Tibial nerve (tissue), 4 donors: ENCODE measurements at places on chromosomes 7 and 10. TPM values are rescaled to one million over a fixed set of nuclear protein-coding genes. Genes with fewer than 3 reads are reported as not detected.
A peak's percentile ranks its signal among the peaks of the same experiment; 100 is the strongest.

GRCh38 chr7:25735674-25736242, 416.2 kb upstream of the NFE2L3 start:
- no peak for DNase-seq
- no peak overlapping the region for H3K27ac ChIP-seq
- peaks cover 15% of the 10 kb centered on the region for H3K4me1 ChIP-seq
- H3K4me3 ChIP-seq: no peak overlapping the region
- H3K36me3 ChIP-seq: no peaks in the 10 kb centered on the region

- H3K4me1 ChIP-seq: no peaks in the 10 kb centered on the region
- H3K4me3 ChIP-seq: no peak overlapping the region
- no peaks in the 10 kb centered on the region for H3K27me3 ChIP-seq
- no peak overlapping the region for H3K27ac ChIP-seq
Measured at GRCh38 chr7:158160199-158160598, 427.4 kb downstream of the PTPRN2 start.

DNA sequence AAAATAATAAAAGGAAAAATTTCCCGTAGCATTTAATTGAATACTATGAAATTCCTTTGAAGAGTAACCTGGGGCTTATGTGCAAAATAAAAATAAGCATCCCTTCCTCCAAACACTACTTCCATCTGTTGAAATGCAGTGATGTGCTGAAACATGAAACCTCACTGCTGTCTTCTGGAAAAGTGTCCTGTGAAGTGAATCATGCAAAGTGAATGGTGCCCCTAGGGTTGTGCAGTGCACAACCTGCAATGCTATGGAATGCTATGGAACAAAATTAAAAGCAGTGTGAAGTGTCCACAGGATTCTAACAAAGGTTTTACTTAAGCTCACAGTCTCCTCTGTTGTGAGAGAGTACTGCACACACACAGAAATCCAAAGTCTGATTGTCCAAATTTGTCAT, 480.9 kb downstream of the ETV1 start:
- H3K4me1 ChIP-seq: no peaks in the 10 kb centered on the region
- no peak overlapping the region for H3K4me3 ChIP-seq
- H3K36me3 ChIP-seq: no peaks in the 10 kb centered on the region
- DNase-seq: no peak
- H3K27ac ChIP-seq: no peak overlapping the region

GRCh38 chr10:5666841-5667630, 641 bp upstream of the ASB13 start:
- no peaks in the 10 kb centered on the region for H3K36me3 ChIP-seq
- no peak overlapping the region for H3K27ac ChIP-seq
- no peaks in the 10 kb centered on the region for H3K4me1 ChIP-seq
- no peak for DNase-seq

DNA sequence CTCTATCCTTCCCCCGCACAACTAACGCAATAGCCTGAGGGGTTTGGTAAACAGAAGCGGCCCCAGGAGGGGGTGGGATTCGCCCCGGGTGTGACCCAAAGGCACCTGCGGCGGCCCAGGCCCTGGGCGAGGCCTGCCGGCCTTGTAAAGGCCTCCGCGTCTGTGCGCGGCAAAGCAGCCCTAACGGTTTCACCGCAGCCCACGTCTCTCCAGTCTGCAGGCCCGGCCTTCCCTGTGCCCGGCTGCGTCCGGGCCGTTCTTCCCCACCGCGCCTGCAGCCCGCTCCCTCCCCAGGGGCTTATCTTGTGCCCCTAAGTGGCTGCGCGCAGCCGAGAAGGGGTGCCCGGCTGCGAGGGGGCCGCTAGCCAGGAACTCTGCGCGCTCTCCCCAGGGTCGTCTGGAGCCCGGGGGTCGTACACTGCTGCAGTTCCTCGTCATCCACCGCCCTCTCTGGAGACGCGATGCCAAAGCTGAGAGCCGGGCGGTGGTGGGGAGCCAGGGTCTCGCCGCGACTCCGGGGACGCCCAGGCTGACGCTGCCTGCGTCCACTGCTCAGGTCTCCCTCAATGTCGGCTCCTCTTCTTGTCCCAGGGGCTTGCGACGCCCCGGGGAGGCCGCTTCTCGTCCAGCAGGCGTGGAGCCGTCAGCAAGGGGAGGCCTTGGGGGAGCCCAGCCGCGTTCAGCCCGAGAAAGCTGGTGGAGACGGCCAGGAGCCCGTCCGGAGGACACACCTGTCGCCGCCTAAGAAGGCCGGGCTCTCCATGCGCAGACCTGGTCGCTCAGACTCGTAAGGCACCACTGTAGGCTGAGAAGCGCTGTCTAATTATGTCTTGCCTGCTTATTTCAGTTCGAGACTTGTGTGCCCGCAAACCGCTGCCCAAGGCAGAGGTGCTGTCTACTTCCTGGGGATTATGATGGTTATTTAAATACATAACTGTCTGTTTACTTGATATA, 132.3 kb downstream of the SPAG6 start:
- no peaks in the 10 kb centered on the region for H3K4me1 ChIP-seq
- DNase-seq: no peak
- H3K4me3 ChIP-seq: peak overlapping the region; percentile 40
- H3K27me3 ChIP-seq: peaks cover 53% of the 10 kb centered on the region
- H3K36me3 ChIP-seq: no peaks in the 10 kb centered on the region

OPN1SW gene
- total RNA-seq: not detected

BTBD16 gene
- not detected for total RNA-seq

DNA sequence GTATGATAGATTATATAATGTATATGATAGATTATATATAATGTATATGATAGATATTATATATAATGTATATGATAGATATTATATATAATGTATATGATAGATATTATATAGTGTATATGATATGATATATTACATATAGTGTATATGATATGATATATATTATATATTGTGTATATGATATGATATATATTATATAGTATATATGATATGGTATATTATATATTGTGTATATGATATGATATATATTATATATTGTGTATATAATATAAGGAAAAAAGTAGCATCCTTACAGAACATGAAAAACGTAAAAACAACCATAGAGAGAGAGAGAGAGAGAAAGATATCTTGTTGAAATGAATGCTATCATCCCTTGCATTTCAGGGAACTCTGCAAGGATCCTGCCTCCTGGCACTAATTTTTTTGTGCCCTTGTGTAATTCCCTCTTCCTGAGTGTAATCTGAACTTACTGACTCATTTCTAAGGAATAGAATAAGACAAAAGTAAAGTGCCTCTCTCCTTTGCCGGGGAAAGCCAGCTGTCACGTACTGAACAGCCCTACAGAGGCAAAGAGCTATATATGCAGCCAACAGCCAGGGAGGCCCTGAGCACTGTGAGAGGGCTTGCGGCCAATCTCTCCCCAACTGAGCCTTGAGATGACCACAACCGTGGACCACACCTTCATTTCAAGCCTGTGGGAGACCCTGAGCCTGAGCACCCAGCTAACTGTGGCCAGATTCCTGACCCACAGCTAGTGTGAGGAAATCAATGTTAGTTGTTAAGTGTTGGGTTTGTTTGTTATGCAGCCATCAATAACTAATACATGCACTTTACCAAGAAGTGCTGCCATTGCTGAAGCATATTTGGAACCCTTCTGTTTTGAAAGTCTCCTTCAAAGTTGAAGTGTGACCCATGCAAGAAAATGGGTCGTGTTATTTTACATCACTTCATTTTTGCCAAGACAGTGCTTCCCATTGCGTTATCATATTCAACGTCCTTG, 61.1 kb upstream of the EZH2 start:
- H3K27me3 ChIP-seq: no peaks in the 10 kb centered on the region
- no peak overlapping the region for H3K27ac ChIP-seq
- H3K36me3 ChIP-seq: no peaks in the 10 kb centered on the region
- H3K4me1 ChIP-seq: no peaks in the 10 kb centered on the region
- DNase-seq: no peak
- no peak overlapping the region for H3K4me3 ChIP-seq

- H3K4me1 ChIP-seq: no peaks in the 10 kb centered on the region
- H3K27me3 ChIP-seq: no peaks in the 10 kb centered on the region
- no peak for DNase-seq
- H3K36me3 ChIP-seq: no peaks in the 10 kb centered on the region
- H3K27ac ChIP-seq: no peak overlapping the region
- no peak overlapping the region for H3K4me3 ChIP-seq
Measured at GRCh38 chr10:113583571-113583970, 30.7 kb downstream of the HABP2 start.

- H3K4me3 ChIP-seq: no peak overlapping the region
- no peaks in the 10 kb centered on the region for H3K27me3 ChIP-seq
- no peaks in the 10 kb centered on the region for H3K36me3 ChIP-seq
- no peak for DNase-seq
- no peak overlapping the region for H3K27ac ChIP-seq
Measured at GRCh38 chr10:78179886-78180705, 146.4 kb downstream of the RPS24 start.

GRCh38 chr7:158655931-158656441, 48.6 kb downstream of the NCAPG2 start:
- H3K27ac ChIP-seq: no peak overlapping the region
- DNase-seq: no peak
- peaks cover 8% of the 10 kb centered on the region for H3K4me1 ChIP-seq
- no peak overlapping the region for H3K4me3 ChIP-seq
- H3K27me3 ChIP-seq: no peaks in the 10 kb centered on the region

DNA sequence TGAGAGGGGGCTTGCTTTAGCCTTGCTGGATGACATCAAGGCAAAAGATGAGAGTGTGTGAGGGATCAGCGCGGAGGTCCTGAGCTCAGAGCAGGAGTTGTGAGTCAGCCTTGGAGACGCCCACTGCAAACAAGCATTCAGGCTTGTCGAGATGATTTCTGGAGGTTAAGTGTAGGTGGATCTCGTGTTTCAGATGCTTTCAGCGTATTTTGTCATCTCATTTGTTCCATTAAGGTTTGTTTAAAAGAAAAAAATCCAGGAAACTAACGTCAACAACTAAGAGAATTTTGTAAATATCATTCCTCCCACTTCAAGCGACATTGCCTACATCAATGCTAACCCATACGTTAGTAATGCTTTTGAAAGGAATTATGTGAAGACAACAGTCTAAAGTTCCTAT, 715.4 kb upstream of the NRP1 start:
- H3K36me3 ChIP-seq: no peaks in the 10 kb centered on the region
- no peak overlapping the region for H3K27ac ChIP-seq
- no peaks in the 10 kb centered on the region for H3K27me3 ChIP-seq
- no peak for DNase-seq
- no peaks in the 10 kb centered on the region for H3K4me1 ChIP-seq

DNA sequence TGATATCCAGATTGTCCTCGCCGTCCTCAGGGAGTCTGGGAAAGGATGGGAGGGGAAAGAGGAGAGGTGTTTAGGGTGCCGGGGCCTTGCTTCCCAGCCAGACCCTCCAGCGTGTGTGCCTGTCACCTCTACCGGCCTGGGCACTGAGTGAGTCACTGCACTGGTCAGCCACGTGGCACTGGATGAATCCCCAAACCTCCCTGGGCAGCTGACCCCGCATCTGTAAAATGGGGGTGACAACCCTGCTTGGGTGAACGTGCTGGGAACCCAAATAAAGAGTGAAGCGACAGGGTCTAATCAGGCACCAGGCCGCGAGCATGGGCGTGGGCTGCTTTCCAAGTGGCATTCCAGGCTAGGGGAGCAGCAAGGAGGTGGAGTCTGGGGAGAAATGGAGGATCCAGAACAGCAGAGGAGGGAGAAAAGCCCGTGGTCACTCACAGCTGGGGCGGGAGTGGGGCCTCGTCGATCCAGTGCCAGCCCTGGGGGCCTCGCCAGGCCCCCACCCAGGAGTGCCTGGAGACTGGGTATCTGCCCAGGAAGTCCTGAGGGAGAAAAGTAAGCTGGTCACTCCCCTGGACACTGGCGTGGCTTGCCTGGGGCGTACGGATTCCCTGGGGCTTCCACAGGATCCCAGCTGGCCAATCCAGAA, 29.7 kb downstream of the KLRG2 start:
- H3K27me3 ChIP-seq: no peaks in the 10 kb centered on the region
- DNase-seq: no peak
- no peak overlapping the region for H3K4me3 ChIP-seq
- H3K4me1 ChIP-seq: peaks cover 6% of the 10 kb centered on the region

DNA sequence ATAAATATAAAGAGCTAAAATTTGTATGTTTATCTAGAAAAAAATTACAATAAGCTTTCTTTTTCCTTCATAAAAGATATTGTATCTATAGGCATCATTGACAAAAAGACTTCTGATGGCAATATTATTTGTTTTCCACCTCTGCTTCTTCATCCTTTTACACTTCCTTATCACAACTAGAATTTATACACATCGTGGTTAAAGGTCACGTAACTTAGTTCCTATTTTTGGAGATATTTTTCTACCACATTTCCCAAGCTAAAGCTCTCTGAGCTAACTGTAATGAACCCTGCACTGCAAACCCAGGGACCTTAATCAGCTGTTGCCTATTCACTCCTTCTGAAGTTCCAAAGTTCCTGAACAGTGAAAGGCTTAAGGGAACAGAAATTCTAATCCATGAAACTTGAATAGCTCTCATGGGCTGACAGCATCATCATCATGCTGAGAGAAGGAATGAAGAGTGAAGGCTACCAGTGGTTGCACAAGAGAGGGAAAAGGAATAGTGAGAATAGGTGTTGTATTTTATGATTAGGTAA, 106.1 kb upstream of the SLC13A1 start:
- no peaks in the 10 kb centered on the region for H3K4me1 ChIP-seq
- H3K27ac ChIP-seq: no peak overlapping the region
- no peaks in the 10 kb centered on the region for H3K36me3 ChIP-seq
- H3K4me3 ChIP-seq: no peak overlapping the region

DNA sequence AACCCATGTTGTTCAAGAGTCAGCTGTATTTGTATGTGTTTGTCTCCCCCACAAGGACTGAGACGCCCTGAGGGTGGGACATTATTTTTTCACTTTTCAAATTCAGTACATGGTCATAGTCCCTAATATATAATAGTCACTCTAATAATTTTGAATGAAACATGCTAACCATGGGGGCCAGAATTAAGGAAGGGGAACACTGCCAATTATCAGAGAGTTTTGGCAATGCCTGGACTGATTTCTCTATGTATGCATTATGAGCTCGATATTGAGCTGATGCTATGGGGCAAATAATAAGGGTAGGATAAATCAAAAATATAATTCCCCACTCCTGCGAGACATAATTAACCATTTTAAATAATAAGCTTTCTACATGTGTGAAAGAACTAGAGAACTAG, 87.4 kb downstream of the CPED1 start:
- no peak overlapping the region for H3K4me3 ChIP-seq
- no peak for DNase-seq
- no peaks in the 10 kb centered on the region for H3K4me1 ChIP-seq
- no peaks in the 10 kb centered on the region for H3K27me3 ChIP-seq
- H3K36me3 ChIP-seq: no peaks in the 10 kb centered on the region
- H3K27ac ChIP-seq: no peak overlapping the region

DNA sequence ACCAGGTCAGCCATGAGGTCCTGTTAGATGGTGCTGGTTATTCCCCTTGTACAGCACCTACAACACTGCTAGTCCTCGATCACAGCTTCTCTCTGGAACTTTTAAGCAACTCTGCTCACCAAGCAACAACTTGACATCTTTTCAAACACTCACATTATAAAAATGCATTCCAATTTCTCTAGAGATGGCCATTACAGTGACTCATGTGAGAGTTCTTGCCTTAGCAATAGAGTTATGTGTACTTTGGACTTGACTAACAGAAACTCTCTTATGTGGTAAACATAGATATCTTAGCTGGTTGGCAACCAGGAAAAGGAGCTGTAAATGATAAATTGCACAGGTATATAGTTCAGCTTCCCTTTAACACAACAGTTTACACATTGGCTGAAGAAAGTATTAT, 122.2 kb downstream of the PDE1C start:
- H3K36me3 ChIP-seq: no peaks in the 10 kb centered on the region
- no peaks in the 10 kb centered on the region for H3K4me1 ChIP-seq
